ENCODE measurements at places on chromosomes 5 and 9.

DNA sequence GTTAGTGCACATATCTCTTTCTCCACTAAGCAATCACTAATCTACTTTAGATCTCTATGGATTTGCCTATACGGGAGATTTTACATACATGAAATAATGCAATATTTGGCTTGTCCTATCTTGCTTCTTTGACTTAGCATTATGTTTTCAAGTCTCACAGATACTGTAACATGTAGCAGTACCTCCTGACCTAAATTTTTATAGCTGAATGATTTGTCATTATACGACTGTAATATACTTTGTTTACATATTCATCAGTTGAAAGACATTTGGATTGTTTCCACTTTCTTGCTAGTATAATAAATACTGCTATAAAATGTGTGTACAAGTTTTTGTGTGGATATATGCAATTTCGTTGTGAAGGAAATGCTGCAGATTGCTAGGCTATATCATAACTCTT is 1520.8 kb upstream of the CDH6 start:
- no peak for DNase-seq

DNA sequence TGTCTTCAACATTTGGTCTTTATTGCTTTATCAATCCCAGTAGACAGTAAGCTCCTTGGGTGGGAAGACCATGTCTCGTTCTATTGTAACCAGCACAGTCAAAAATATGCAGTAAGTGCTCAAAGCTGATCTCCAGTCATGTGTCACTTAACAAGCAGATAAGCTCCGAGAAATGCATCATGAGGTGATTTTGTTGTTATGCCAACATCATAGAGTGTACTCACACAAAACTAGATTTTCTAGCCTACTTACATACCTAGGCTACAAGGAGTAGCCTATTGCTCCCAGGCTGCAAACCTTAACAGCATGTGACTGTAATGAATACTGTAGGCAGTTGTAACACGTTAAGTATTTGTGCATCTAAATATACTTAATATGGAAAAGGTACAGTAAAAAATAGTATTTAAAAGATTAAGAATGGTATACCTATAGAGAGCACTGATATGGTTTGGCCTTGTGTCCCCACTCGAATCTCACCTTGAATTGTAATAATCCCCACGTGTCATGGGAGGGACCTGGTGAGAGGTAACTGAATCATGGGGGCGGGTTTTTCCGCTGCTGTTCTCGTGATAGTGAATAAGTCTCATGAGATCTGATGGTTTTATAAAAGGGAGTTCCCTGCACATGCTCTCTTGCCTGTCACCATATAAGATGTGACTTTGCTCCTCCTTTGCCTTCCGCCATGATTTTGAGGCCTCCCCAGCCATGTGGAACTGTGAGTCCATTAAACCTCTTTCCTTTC is 39.8 kb upstream of the PCSK5 start:
- peak; percentile 16 for DNase-seq

DNA sequence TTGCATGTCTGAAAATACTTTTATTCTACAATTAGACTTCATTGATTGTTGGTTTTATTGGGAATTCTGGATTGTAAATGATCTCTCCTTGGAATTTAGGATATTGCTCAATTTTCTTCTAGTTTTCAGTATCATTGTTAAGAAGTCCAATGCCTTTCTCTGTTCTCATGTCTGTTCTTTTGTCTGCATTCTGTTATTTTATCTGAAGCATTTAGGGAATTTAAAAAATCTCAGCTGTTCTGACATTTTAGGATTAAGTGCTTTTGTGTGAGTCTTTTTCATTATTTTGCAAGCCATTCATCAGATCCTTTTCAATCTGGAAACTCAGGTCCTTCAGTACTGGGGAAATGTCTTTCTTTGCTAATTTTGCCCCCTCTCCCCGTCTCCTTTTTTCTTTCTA is 4.4 kb upstream of the FER start:
- DNase-seq: no peak

DNA sequence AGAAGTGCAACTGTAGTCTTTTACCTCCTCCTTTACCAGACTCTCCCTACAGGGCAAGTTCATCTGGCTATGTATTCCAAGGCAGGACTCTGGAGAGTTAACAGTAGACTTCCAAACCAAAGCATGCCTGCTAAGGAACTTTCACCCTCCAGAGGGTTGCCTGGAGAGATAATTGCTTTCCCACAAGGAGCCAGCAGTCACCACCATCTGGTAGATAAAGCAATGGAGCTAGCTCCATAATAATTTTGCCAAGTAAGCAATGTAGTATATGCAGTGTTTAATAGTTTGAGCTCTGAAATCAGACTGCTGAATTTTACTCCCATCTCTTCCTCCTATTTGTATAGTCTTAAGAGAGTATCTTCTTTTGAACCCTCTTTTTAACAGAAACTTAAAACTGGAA is 566.8 kb upstream of the PTGER4 start:
- no peak for DNase-seq

DNA sequence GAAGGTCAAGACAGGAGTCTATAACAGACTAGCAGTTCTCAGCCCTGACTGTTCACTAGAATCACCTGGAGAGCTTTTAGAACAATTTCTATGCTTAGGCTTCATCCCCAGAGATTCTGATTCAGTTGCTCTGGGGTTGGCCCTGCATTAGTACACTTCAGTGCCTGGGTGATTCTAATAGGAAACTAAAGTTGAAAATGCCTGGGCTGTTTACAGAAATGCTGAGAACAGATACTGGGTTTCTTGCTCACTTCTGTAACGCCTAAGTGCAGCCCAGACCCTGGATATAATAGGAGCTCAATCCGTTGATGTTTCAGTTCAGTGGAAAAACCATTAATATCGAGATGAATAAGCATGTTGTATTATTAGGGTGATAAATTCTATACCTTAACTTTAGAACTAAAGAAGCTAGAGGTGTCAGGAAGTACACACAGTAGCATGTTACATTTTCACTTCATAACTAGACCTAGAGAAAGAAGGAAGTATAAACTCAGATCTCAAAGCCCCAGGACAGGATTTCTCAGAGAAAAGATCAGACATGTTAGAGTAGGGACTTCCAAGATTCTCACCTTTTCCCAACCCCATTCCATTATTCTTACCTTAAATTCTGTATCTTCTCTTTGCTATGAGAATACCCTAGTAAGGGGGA is 20.4 kb downstream of the HAVCR2 start:
- DNase-seq: no peak

DNA sequence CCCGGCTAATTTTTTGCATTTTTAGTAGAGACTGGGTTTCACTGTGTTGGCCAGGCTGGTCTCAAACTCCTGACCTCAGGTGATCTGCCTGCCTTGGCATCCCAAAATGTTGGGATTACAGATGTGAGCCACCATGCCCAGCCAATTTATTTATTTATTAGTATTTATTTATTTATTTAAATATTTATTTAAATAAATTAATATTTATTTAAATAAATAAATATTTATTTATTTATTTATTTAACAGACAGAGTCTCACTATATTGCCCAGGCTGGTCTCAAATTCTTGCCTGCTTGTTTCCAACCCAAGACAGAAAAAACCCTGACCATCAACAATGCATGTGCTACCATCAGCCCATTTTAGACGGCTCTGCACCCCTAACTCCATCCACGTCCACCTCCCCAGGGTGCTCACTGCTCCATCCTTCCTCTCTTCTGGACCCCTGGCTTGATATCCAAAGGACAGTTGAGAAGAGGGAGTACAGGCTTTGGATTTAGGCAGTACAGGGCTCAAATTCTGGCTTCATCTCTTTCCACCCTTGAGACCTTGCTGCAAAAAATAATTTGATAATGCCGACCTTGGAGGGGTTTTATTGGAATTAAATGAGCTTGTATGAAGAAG is 232.6 kb downstream of the MED10 start:
- DNase-seq: no peak

DNA sequence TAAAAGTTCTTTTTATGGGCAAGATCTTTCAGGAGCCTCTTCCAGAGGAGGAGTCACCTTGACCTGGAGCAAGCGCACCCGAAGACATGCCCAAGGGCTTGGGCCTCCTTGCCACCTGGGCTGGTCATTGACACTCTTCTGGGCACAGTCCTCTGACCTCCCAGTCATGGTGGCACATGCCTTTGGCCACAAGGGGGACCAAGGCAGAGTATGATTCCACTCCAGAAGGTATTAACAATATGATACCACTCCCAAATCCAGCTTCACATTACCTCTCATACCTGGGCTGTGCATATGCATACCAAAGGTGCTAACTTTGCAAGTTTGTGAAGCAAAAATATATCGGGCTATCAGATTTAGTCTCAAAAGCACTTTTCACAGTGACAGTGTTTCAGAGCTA is 84.6 kb downstream of the MAST4 start:
- DNase-seq: no peak

DNA sequence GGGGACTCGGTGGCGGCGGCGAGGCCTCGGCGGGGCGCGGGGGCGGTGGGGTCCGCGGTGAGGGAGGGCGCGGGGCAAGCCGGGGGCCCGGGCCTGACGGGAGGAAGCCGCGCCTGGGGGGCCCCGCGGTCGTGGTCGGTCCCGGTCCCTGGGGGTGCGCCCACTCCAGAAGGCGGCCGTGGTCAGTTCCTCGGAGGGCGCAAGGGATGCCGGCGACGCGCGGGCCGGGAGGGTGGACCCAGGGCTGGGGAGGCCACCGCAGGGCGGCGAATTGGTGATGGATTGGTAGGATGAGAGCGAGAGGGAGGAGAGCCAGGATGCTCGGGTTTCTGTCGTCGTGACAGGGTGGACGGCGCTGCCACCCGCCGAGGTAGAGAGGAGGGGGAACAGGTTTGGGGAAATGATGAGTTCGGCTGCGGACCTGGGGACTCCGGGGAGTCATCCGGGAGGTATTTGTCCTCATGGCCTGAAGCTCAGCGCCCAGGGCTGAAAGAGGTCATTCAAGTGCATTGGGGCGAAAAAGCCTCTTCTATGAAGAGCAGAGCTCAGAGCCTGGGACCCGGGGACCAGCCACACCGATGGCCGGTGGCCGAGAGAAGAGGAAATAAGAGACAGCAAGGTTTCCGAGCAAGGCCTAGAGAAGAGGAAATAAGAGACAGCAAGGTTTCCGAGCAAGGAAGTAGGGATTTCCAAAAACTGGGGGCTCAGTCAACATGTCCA is 557 bp downstream of the GNG10 start:
- DNase-seq: peak; percentile 50

DNA sequence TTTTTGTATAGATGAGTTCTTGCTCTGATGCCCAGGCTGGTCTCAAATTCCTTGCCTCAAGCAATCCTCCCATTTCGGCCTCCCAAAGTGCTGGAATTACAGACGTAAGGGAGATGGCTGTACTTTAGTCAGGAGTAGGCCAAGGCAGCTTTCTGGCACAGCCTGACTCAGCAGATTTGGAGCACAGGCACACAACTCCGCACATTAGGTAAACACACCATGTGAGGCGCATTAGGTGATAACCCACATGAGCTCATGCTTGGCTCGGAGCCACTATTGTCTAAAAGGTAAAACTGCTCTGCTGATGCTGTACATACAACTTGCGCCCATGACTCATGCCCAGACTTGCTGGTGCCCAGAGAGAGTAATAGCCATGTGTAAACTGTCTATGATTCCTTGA is 1157.9 kb downstream of the TAF11L14 start:
- no peak for DNase-seq

- DNase-seq: no peak
These were observed 116.5 kb upstream of the FBXL7 start for GRCh38 chr5:15383469-15383868.

DNA sequence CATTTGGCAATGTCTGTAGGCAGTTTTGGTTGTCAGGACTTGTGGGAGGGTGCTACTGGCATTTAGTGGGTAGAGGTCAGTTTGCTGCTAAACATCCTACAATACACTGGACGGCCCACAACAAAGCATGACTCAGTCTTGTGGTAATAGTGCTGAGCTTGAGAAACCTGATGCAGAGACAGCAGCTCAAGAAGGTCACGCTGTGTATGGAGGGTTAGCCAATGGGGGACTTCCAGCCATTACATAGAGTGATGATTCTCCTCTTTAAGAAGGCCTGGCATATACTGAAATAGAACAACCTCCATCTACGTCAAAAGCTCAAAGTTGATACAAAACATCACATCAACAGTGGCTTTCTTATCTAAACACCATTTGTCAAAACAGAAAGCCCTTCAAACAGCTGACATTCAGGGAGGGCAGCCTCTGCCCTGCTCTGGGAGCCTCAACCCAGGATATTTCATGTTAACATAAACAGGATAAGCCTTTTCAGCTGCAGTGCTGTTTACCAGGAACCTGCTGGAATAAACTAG is 143.0 kb downstream of the GPBP1 start:
- DNase-seq: no peak
